ENCODE measurements at places on chromosomes 7 and 10. TPM values are rescaled to one million over a fixed set of nuclear protein-coding genes. Genes with fewer than 3 reads are reported as not detected.

DNA sequence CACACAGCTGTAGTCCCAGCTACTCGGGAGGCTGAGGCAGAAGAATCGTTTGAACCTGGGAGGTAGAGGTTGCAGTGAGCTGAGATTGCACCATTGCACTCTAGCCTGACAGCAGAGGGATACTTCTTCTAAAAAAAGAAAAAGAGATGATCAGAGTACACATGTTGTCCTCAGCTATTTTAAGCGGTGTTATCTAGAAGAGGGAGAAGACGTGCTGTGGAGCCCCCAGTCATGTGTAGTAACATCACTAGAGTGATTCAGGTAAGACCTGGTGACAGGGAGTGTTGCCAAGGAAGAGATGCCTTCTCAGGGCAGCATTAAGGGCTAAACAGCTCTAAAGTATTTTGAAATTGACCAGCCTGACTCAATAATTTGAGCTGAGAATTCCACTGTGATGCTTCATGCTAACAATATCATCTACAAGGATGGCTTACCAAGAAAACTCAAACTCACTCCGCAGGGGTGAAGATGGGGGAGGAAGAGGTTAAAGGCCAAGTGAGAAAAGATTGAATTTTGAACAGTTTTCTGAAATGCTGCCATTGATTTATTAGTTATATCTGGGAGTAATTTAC lies 97.4 kb downstream of the KLF6 start:
- no peak for DNase-seq

DNA sequence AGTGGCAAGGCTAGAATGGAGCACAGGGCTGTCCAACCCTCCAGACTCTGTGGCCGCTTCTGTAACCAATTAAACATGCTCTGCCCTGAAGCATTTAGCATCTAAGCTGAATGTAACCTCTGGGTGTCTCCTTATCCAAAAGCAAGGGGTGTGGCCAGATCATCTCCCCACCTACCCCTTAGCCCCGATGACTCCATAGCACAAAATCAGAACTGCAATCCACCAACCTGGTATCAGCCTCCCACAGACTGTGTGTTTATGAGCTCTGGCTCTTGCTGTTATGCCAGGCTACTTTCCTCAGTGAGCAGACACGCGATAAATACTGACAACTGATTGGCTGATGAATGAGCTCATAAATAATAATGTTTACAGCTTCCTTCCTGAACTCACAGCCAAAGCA lies 3.2 kb downstream of the FRMD4A start:
- DNase-seq: no peak

GRCh38 chr7:40530292-40530691 lies 395.5 kb downstream of the SUGCT start:
- DNase-seq: no peak

DNA sequence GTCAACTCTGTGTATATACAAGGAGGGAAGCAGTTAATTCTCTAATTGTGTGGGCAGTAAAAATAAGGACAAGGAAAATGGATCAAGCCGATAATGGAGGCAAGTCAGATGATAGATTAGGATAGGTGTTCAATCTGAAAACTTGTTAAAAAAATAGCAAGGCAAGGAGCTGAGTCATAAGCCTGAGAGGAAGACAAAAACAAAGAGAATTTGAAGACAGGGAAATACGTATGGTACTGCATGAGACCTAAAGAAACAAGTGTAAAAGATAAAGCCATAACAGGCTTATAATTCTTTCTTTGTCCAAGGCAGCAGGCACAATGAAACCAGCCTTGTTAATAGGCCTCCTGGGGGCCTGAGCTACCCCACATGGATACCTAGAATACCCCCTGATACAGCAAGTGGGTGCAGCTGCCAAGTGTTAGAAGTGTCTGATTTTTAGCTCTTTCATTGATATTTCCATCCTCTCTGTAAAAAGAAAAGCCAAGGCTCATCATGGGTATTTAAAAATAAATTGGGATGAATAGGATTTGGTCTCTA lies 1570.6 kb upstream of the LRRTM3 start:
- no peak for DNase-seq

DNA sequence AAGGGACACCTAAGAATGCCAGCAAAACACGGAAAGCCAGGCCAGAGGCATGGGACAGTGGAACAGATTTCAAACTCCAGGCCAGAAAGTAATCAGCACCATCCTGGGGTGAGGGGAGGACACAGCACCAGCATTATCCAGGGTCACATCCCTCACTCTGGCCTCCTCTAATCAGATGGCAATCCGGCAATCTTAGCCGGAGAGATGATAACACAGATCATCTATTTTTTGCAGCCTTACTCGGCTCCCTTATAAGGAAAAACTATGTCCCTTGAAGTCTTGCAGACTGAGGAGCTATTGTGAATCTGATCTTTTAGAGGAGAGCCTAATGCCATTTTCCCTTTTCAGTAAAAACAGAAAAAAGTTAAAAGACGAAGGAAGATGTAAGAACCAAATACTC lies 16.5 kb downstream of the TRIL start:
- DNase-seq: no peak

DNA sequence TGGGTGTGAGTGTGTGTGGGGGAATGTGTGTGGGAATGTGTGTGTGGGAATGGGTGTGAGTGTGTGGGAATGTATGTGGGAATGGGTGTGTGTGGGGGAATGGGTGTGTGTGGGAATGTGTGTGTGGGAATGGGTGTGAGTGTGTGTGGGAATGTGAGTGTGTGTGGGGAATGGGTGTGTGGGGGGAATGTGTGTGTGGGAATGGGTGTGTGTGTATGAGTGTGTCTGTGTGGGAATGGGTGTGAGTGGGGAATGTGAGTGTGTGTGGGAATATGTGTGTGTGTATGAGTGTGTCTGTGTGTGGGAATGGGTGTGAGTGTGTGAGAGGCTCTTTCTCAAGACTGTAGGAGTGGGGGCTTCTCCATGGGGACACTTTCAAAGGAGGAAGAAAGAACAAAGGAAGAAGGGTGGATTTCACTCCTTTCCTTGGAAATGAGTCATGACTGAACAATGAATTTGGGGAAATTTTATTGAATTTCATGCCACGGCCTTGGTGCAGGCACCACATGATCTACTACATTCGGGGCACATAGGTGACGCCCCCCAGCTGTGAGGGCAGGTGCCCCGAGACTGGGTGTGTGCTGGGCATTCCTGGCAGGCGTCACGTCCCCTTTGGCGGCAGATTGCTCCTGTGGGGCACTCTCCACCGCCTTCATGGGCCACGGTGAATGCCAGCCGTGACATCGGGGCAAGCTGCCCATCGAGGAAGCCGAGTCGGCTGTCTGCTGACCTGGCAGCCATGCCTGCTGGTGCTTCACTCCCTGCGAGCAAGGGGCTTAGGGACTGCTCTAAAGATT lies 88.8 kb upstream of the INSIG1 start:
- no peak for DNase-seq

DNA sequence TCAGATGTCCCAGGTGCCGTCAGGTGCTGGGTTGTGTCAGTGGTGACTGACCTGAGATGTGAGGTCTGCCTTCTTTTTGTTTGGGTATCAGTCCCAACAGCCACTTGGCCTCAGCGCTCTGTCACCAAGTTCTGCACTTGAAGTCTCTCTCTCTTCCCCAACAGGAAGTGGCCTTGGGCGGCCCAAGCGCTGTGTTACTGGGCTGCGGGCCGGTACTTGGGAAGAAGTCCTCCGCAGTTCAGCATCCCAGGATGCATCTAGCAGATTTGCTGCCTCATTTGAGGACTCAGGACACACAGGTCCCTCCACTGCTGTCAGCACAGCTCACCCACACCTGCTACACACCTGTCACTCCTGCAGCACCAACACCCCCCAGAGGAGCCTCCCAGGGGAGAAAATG lies 40.1 kb downstream of the LYZL2 start:
- no peak for DNase-seq

- DNase-seq: no peak
Measured at GRCh38 chr10:61612450-61612849, 50.3 kb upstream of the CABCOCO1 start.

- no peak for DNase-seq
Measured at GRCh38 chr7:45677311-45677900, 103.2 kb downstream of the ADCY1 start.

- no peak for DNase-seq
Measured at GRCh38 chr7:1020849-1021251, 23.5 kb upstream of the GPR146 start.

GRCh38 chr7:41744161-41744560 lies 41.3 kb upstream of the INHBA start:
- no peak for DNase-seq

- no peak for DNase-seq
Measured at GRCh38 chr7:140593672-140593982, 47.0 kb downstream of the DENND2A start.

GRCh38 chr10:47160967-47161366 lies 139.0 kb upstream of the GDF10 start:
- no peak for DNase-seq

- DNase-seq: no peak
Measured at GRCh38 chr10:8056871-8057331, 2.4 kb downstream of the GATA3 start.

DNA sequence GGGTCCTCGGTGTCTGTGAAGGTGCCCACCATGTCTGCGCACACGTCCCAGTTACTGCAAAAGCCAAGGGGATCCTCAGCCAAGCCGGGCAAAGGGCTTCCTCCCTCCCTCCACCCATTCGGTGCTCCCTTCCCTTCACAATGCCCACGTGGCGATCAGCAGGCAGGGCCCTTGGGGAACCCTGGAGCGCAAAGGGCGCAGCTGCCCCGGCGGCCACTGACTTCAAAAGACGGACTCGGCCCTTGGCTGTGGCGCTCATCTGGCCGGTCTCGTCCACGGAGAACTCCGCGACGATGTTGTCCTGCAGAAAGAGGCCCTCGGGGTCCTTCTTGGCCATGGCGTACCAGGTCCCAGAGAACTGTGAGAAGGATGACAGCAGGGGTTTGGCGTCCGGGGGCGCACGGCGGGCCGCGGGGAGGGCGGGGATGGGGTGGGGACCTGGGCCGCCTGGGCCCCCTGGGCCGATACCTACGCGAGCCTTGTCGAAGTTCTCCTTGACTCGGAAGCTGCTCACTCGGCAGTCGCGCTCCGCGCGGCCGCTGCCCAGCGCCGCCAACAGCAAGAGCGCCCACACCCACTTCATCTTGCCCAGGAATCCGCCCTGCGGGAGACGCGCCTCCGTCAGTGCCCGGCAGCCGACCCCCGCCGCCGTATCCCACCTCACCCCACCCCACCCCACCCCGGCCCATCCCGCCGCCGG lies 439 bp downstream of the RBP4 start:
- no peak for DNase-seq

GRCh38 chr10:77186936-77187335 lies 450.7 kb downstream of the KCNMA1 start:
- DNase-seq: no peak

GRCh38 chr7:76383089-76383944 lies 24.5 kb upstream of the YWHAG start:
- no peak for DNase-seq

- peak; percentile 57 for DNase-seq
Measured at GRCh38 chr7:98836811-98837629, 32.8 kb downstream of the TMEM130 start.

GRCh38 chr10:131570716-131571307 lies 259.3 kb upstream of the TCERG1L start:
- no peak for DNase-seq

HECW1 gene
- 10.7 TPM for total RNA-seq

CRTAC1 gene
- total RNA-seq: 12.1 TPM

FAM25A gene
- total RNA-seq: not detected

RBP4 gene
- total RNA-seq: 3.7 TPM

CALHM3 gene
- total RNA-seq: not detected

SUN3 gene
- 0.40 TPM for total RNA-seq

CNTNAP2 gene
- total RNA-seq: 41.3 TPM

ARHGEF35 gene
- total RNA-seq: 2.6 TPM

JCAD gene
- 48.3 TPM for total RNA-seq

ZNF503 gene
- total RNA-seq: 6.4 TPM

ANK3 gene
- total RNA-seq: 318 TPM

IL15RA gene
- total RNA-seq: 2.1 TPM

SEMA4G gene
- total RNA-seq: 8.6 TPM

TMEM273 gene
- total RNA-seq: 10.9 TPM

GNG11 gene
- 39.1 TPM for total RNA-seq

HERC4 gene
- total RNA-seq: 89.5 TPM
